ENCODE measurements at places on chromosomes 1 and 21.

DNA sequence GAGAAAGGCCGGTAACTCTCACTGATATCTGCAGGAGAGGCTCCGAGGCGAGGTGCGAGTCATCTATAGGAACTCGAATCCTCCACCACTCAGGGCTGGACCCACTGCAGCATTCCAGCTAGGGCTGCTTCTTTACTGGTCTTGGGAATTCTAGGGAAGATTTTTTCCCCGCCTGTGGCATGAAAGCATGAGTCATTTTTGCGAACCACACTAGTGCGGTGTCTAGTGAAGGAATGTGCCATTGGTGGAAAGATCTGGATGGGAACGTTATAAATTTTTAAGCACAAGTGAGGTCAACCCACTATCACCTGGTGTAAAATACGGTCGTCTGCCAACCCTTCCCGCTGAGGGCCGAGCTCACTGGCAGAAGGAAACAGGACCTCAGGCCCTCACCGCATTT is 49.7 kb downstream of the SYF2 start:
- no peak for DNase-seq

- DNase-seq = no peak
These were observed 52.8 kb downstream of the ARID4B start for GRCh38 chr1:235275223-235275622.

DNA sequence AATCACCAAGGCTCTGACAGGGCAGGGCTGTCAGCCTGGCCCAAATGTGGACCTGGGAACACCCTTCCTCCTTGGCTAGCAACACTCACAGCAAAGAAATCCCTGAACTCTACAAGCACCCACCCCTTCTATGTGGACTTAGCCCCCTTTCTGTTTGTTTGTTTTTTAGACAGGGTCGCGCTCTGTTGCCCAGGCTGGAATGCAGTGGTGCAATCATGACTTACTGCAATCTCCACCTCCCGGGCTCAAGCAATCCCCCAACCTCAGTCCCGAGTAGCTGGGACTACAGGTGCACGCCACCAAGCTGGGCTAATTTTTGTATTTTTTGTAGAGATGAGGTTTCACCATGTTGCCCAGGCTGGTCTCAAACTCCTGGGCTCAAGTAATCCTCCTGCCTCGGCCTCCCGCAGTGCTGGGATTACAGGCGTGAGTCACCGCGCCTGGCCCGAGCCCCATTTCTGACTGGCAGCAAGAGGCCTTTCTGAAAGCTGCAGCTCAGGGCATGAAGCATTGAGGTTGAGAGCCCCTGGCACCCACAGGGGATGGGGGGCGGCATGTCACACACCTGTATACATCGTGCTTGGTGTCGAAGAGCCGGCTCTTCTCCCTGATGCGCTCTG is 16.2 kb downstream of the RIPK4 start:
- DNase-seq = no peak

DNA sequence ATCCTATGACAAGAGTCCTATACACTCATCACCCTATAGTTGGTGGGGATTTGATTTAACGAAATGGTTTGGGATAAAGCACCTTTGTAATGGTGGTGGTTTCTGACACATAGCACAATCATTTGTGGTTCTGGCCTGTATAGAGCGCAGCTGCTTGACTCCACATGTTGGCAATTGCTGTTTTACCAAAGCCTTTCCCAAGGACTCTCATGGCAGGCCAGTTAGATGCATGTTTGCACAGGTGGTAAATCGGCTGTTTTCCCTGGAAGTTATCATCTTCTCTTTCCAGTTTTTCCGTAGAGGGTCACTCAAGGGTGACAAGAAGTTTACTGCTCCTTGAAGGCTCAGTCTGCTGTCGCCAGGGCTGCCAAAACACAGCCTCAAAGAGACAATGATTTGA is 17.1 kb upstream of the XPR1 start:
- DNase-seq = no peak

- DNase-seq = no peak
These were observed 80.3 kb downstream of the PCNX2 start for GRCh38 chr1:233215135-233215760.

DNA sequence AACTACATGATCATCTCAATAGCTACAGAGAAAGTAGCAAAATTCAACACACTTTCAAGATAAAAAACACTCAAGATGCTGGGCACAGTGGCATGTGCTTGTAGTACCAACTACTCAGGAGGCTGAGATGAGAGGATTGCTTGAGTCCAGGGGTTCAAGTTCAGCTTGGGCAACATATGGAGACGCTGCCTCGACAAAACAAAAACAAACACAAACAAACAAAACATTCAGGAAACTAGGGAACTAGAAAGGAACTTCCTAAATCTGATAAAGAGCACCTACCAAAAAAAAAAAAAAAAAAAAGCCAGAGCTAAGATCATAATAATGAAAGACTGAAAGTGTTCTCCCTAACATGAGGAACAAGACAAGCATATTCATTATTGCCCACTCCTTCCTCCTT is 22.8 kb upstream of the RNF186 start:
- DNase-seq = no peak

DNA sequence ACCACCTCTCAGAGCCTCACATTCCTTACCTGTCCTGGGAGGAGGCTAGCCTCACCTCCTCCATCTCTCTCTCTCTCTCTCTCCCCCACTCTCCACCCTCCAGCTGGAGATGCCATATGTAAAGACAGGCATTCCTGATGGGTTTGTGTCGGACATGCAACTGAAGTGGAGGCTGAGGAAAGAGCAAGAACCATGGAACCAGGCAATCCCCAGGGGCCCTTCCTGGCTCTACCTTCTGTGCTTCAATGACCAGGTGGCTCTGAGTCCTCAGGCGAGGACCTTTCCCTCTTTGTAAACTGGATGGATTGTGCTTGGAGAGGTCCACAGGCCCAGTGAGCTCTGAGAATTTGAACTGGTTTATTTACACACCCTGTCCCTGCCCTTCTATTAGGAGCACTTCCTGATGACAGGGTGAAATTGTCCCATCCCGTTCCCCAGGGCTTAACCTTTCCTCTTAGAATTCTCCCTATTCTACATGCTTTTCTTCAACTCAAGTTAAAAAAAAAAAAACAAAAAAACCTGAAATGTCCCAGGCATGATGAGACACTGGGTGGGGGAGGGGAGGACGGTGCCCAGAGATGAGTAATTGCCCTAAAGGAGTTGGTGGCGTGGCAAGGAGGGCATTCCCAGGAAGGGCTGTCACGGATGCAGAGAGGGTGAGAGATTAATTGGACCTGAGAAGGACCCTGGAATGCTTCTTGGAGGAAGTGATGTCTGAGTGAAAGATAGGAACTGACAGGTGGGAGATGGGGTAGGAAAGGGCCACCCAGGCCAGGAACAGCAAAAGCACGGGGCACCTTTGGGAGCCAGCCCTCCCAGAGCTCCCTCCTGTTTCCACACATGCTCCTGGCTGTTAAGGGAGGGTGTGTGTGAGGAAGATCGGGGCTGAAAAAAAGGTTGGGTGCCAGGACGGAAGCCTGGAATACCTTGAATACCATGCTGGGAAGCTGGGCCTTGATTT is 50.2 kb upstream of the WASF2 start:
- DNase-seq = no peak

DNA sequence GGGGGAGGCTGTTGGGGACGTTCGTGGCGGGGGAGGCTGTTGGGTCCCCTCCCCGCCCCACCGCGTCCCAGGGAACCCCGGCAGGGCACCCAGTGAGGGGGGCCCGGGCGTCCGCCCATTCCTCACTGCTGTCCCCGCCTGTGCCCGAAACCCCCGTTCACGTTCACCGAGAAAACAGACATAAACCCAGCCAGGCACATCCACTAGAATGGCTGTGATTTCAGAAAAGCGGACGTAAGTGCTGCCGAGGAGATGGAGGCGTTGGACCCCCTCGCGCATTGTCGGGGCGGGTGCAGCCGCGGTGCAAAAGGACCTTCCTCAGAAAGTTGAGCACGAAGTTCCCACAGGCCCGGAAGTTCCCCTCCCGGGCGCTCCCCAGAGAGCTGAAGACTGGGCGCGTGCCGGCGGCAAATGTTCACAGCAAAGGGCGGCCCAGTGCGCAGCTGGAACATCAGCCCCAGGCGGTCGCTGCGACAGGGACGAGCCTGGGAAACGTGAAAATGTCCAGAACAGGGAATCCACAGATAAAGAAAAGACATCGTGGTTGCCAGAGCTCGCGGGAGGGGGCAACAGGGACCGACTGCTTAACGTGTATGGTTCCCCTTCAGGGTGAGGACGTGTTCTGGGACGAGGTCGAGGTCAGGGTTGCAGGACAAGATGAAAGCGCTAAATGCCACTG is 18.5 kb upstream of the SAMD11 start:
- no peak for DNase-seq

DNA sequence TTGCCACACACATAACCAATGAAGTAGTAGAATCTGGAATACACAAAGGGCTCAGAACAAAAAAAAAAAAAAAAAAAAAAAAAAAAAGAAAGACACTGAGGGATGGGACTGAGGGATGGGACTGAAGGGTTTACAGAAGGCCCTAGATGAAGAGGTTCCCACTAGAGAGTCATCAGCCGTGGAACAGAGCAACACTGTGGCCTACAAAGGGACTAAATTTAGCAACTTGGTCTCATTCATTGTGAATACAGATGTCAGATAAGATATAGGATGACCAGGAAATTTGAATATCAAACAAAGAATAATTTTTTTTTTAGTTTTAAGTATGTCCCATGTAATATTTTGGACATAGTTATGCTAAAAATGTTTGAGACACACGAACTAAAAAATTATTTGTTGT is 62.1 kb downstream of the GLUL start:
- DNase-seq = peak; percentile 75

GRCh38 chr1:32182060-32182459 is 2.6 kb downstream of the TXLNA start:
- DNase-seq = no peak

- DNase-seq = no peak
These were observed 217.2 kb upstream of the C1orf105 start for GRCh38 chr1:172203135-172203823.

DNA sequence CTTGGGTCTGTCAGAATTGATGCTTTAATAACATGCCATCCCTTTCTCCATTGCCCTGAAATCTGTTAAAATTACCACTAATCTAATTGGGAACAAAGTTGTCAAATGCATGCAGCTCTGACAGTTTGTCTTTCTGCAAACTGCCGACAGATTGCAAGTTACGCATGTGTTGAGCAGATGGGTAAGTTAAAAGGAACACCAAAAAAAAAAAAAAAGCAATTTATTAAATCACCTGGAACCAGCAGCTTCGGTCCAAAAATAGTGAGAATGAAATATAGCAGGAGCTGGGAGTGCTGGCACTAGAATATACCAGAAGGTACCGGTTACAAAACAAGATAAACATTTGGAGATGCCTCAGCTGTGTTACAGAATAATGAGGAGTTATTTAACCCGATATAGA is 149.6 kb upstream of the C1orf87 start:
- no peak for DNase-seq

DNA sequence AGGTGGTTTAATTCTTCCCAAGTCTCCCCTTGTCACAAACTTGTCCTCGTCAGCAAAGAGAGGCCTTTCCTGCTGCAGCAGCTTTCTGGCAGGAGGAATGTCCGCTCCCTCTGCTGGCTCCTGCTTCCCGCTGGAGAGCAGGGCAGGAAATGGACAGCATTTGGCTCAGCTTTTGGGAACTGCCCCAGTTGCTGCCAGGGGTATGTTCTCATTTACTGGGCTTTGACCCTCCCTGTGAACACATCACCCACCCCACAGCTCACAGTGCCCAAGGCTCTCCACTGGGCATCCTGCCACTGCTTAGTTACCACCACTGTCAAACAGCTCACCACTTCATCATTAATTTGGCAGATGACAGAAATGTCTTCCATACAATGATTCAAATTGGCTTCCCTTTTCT is 75.4 kb downstream of the MRPL37 start:
- no peak for DNase-seq

GRCh38 chr1:246515390-246516005 is 8.4 kb upstream of the SMYD3 start:
- DNase-seq = no peak

DNA sequence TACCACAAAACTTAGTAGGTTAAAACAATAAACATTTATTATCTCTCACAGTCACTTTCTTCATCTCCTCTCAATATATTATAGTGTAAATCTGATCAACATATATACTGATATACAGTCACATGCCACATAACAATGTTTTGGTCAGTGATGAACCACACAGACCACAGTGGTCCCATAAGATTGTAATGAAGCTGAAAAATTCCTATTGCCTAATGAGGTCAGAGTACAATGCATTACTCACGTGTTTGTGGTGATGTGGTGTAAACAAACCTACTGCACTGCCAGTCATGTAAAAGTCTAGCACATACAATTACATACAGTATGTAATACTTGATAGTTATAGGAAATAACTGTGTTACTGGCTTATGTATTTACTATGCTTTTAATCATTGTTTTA is 30.1 kb downstream of the OLFML3 start:
- no peak for DNase-seq

- no peak for DNase-seq
These were observed 70.1 kb downstream of the PGM1 start for GRCh38 chr1:63663301-63663700.

GRCh38 chr1:172177849-172178248 is 242.6 kb upstream of the C1orf105 start:
- no peak for DNase-seq

DNA sequence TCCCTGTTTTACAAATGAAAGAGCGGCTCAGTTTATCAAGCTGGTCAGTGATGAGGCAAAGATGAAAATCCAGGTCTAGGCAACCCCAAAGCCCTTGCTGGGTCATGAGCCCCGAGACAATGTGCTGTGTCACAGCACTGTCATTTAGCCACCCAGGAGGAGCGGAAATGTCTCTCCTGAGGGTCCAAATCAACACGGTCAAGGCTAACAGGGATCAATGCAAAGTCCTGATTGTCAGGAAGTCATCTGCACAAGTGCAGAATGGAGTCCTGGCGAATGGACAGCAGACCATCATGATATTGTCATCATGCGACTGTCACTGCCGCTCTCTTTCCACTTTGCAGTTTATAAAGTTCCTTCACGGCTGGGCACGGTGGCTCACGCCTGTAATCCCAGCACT is 30.2 kb downstream of the NCMAP start:
- DNase-seq = no peak

DNA sequence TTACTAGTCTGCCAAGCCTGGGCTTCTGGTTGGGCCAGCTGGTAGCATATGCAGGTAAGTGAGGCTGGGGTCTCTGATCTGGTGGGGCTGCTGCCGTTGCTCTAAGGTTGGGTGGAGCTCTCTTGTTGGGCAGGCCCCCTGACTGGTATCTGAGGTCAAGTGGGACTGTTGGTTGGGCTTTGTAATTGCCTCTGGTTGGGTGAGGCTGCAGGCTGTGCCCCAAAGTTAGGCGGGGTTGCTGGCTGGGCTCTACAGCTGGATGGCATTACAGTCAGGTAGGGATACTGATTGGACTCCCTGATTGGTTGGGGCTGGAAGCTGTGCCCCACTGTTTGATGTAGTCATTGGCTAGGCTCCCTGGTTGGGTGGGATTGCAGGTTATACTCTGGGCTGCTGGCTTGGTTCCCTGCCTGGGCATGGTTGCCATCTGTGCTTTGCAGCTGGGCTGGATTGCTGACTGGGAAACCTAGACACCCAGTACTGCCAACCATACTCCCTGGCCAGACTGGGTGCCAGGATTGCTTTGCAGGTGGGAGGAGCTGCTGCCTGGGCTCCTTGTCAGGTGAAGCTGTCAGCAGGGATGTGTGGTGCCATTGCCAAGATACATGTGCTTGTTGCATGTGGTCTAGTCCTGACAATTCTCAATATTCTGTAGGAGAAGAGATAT is 130.5 kb downstream of the RABGAP1L start:
- no peak for DNase-seq

Data from NCI-H187 treated with DMSO at 0.1 percent for 48 hours (cell line).